GDM1 (cell line): ENCODE measurements at places on chromosomes 1 and 21.

GRCh38 chr1:119554183-119554582, 47.2 kb downstream of the HSD3B1 start:
- DNase-seq, result no peak

DNA sequence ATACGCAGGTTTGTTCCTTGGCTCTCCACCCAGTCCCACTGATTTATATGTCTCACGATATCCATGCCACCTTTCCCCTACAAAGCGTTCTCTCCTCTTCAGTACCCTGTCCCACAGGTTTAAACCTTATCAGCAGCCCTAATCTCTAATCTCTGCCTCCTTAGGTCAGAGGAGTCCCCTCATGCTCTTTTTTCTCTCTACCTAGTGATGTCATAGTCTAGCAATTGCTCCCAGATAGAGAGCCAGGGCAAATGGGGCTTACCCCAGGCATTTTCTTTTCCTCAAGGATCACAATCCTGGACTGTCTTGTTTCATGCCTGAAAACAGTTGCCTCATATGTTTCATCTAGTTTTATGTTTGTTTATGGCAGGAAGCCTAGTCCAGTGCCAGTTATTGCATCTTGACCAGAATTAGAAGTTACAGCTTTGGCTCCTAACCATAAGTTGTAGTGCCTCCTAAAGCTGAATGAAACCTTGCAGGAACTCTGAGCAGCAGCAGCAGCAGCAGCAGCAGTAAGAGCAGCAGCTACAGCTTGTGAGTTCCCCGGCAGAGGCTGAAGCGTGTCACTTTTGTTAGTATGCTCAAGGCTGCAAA, 26.7 kb upstream of the TP53BP2 start:
- DNase-seq, result no peak

- DNase-seq, result no peak
These were observed 34.0 kb downstream of the DNAI4 start for GRCh38 chr1:66890621-66891020.

- DNase-seq, result no peak
These were observed 12.2 kb downstream of the KIAA0319L start for GRCh38 chr1:35544976-35545375.

DNA sequence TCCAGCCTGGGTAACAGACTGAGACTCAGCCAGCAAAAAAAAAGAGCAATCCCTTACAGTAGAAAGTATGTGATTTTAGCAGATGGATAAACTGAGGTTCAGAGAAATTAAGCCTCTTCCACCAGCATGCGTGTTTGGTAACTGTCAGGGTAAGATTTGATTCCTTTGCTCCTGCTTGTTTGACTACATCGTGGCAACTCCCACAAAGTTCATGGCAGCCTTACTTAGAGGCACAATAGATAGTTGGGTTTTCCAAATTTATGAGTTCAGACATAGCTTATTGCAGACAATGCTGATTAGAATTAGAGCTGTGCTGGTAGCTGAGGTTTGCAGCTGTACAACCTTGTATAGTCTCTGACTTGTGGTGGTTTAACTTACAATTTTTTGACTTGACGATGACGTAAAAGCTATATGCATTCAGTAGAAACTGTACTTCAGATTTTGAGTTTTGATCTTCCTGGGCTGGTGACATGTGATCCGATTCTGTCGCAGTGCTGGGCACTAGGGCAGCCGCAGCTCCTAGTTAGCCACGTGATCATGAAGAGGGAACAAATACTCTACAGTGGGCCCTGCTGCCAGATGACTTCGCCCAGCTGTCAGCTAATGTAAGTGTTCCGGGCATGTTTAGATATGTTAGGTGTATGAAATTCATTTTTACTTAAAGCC, 167.8 kb downstream of the DHRS3 start:
- no peak for DNase-seq

DNA sequence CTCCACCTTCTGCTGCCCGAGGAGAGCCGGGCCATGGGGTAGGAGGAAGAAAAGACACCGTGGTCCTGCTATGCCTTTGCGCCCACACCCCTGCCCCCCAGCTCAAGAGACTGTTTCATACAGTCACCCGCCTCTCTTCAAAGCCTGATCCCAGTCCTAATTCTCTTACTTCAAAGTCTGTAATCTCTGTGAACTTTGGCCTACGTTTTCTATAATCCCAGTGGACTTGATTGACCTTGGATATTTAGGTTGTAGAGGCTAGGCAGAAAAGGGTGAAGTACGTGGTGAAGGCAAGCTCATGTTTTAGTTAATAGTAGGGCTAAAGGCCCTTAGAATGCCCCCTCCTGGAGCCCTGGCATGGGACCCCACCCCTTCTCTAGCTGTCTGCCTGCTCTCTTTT, 28.4 kb downstream of the VPS13D start:
- DNase-seq, result no peak

DNA sequence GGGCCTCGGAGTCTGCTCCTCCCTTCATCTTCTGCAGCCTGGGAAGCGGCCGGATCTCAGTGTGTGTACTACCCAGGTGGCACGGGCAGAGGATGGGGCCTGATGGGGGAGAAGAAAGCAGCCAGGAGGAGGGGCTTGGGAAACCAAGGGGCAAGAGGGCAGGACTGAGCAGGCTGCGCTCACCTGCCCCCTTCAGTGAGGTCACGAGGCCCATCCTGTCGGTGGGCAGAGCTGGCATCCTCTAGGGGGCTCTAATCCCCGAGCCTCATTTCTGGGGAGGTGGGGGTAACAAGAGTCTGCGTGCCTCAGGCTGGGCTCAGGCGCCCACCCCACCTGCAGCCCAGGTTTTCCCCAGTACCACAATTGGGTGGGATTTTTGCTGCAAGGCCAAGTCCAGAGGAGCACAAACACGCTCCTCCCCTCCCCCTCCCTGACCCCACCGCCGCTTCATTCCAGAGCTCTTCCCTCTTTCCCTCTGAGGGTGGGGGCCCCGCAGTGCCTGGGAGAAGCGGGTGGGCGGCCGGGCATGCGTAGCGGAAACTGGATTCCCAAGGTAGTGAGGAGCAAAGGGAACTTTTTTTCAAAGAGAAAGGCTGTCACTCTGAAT, 1.8 kb upstream of the WNT3A start:
- DNase-seq, result no peak

DNA sequence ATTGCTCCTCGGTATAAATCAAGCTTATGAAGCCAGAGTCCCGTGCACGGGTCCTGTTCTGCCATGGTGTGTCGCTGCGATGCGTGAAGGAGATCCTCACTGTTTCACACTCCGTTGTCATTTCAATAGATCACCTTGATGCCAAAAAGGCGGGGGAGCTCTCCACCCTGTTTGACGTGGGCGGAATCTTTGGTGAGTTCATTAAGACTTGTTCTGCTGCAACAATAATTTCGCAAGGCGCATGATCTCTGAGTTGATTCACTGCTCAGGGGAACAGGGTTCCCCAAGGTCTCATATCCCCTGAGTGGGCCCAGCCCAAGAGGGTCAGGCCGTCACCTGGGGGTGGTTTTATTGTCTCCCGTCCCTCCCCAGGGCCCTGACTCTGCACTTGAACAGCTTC, 50.0 kb downstream of the SLC37A1 start:
- no peak for DNase-seq

GRCh38 chr1:196877964-196878363, 9.9 kb upstream of the CFHR4 start:
- no peak for DNase-seq

- no peak for DNase-seq
These were observed 138.0 kb downstream of the RERE start for GRCh38 chr1:8679395-8679800.

- no peak for DNase-seq
These were observed 18.3 kb downstream of the ST6GALNAC3 start for GRCh38 chr1:76092812-76093211.

GRCh38 chr1:89698624-89699023, 65.7 kb downstream of the LRRC8C start:
- no peak for DNase-seq

DNA sequence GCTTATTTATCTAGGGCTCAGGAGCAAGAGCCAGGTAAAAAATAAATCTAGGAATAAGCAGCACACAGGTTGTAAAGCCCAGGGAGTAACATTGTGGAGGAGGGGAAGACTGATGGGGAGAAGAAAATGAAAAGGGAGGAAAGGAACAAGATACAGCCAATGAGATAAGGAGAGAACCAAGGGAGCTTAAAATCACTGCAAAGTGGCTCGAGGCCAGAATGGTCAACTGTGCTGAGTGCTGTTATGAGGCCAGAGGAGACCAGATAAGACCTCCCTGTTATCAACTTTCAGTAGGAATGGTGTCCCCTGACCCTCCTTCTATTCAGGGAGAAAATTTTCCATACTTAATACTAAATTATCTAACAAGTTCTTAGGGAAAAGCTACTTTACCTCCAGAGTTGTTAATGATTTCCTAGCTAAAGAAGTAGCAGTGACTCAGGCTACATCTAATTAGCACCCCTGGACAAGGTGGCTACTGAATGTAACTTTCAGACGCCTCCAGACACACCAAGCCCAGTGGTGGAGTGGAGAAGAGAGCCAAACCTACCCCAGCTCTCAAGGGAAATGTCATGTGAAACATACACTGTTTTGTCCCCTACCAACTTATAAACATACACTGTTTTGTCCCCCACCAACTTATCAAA, 25.5 kb downstream of the ENAH start:
- DNase-seq, result no peak

DNA sequence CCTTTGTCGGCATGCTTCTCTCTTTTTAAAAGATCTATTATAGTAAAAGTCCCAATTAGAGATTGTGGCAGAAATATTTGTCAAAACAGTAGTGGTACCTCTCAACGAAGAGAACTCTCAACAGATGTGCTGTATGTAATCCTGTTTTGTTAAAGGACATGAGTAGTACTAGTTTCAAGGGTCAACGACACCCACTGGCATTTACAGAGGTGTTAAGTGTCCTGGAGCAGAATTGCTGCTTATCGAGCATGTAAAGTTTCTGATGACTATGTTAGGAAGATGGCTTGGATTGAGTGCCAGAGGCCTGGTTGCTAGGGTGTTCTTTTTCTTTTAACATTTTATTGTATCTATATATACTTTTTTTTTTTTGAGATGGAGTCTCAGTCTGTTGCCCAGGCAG, 27.1 kb downstream of the CELF3 start:
- no peak for DNase-seq

DNA sequence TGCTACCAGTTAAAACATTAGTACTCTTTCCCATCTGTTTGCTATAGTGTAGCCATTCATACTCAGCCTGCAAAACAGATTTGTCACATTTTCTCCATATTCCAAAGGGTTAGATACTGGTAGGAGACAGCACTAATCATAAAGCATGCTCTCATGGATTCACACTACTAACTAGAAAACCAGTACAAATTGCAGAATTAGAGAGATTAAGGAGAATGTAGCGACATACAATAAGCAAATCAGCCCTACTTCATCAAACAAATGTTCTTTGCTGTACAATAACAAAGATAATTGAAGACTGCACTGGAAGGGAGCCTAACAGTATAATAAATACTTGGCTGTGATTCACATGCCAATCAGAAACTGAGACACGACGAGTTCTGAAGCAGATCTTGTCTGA, 368.0 kb upstream of the PRMT6 start:
- DNase-seq, result no peak

DNA sequence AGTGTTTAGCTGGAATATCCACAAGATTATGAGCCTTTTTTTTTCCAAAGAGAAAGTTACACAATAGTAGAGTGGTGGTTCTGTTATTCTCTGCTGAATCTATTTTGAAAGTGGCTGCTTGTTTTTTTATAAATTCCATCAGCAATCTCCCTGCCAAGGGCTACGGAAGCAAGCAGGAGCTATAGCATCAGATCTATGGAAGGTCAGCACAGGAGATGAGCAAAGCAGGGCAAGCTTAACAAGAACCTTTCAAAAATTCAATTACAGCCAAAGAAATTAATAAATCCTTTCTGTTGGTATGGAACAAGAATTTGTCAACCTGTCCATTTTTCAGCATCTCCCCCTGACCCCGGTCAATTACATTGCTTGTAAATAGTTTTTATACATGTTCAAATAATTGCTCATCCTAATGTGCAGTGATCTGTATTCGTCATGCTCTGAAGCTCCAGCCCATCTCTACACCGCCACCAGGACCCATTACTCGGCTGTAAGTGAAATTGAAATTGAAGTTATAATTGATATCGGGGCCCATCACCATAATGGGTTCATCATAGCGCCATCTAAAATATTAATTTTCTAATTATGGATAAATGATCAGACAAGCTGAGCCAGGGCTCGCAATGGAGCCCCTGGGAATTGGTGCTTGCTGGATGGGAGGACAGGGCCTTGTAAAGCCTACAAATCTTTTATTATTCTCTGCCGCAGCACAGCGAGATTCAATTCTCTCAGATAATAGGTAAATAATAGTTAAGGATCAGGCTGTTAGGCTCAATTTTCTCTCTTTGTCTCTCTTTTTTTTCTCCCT, 215.1 kb downstream of the ATG4C start:
- no peak for DNase-seq

DNA sequence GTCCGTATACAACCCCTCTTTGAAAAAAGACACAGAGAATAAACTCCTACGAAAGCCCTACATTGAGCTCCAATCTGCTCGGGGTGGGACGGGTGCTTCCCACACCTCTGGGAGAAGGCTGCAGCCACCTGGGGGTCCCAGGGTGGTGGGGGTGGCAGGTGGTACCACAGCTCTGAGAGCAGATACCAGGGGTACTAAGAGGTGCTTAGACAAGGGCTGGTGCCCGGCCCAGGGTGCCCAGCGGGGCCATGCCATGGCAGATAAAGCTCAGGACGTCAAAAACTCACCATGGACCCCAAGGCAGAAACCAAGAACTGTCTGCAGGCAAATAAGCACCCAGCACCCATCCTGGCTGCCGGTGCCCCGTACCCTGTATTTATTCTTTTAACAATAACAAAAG, 75.1 kb downstream of the SPSB1 start:
- DNase-seq, result no peak

GRCh38 chr1:174742805-174743653, 256.7 kb upstream of the CACYBP start:
- no peak for DNase-seq

GRCh38 chr21:41913230-41913629, 34.1 kb upstream of the PRDM15 start:
- no peak for DNase-seq

DNA sequence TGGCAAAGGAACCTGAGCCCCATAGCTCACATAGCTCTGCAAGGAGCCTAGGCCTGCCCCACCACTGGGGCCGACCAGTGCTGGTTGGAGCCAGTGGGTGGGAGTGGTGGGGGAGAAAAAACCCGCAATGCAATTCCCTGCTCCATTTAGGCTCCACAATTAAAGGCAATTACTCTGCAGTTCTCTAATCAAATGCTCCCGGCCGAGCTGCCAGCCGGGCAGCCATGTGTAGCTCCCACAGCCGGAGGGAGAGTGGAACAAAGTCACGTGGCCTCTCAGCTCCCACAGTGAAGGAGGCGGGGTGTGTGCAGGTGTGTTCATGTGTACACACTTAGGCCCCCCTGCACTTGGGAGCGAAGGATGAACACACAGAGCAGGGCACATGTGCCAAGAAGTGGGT, 81.6 kb downstream of the KIRREL1 start:
- DNase-seq, result no peak

DNA sequence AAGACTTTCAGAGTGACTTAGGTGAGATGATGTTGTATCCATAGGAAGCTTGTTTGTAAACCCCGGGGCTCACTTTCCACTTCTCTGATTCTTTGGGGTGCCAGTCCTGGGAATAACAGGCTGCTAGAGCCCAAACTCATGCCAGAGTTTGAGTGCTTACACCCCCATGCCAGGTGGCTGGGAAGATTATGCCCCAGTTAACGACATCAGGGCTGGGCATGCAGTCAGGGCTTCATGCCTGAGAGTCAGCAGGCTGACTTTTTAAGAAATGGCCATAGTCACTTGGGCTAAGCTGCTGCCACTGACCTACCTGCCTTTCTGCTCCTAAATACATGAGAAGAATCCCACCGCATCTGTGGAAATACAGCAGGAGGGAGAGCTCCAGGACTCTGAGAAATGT, 425.6 kb upstream of the VAMP3 start:
- no peak for DNase-seq
